Fibroblast of the aortic adventitia (primary cell): ENCODE measurements at places on chromosomes 11 and 22. TPM values are rescaled to one million over a fixed set of nuclear protein-coding genes. Genes with fewer than 3 reads are reported as not detected.

DNA sequence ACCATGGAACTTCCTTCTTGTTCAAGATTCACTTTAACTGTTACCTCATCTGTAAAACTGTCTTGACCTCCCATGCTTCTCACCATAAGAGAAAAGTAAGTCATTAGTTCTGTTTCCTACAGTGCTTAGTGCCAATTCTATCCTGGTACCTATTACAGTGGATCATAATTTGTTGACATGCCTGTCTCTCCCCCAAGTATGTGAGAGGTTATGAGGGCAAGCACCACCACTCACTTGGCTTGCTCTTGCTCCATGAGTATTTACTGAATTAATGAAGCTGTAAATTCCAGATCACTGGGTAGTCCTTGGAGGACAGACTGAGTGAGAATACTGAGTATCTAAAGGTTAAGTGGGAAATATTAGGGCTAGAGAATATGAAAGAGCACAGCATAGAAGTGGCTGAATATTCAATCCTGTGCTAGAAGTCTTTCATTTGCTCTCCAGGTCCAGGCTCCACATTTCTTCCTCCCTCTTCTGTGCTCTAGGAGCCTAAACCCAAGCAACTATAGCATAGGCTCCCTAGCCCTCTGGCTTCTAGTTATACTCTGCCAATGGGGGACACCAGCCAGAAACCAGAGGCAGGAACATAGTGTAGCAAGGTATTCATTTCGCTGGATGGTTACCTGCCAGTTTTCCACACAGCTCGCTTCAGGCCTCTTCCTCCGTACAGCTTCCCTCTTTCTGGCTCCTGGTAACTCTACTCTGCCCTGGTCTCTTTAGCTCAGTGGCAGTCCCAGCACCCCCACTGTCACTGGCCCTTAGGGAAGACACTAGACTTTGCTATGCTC, 118.2 kb upstream of the SLC5A12 start:
- no peak for DNase-seq

Gene SNX15
- 11.1 and 17.4 TPM in 2 replicates for total RNA-seq

GRCh38 chr11:132080127-132080526, 709.7 kb downstream of the NTM start:
- no peak for DNase-seq

DNA sequence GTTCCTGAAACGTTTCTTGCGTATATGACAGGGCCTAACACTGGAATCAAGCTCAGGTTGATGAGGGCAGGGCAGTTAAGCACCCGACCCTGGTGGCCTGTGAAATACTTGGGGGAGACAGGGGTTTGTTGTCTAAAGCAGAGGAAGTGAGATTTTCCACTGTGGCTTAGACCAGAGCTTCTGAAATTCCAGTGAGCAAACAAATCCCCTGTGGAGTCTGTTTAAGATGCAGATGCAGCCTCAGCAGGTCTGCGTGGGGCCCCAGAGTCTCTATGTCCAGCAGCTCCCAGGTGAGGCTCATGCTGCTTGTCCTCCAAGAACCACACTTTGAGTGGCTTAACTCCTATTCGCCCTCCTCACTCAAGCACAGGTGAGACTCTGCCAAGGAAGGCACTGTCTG, 39.1 kb upstream of the PRAME start:
- DNase-seq, result no peak

DNA sequence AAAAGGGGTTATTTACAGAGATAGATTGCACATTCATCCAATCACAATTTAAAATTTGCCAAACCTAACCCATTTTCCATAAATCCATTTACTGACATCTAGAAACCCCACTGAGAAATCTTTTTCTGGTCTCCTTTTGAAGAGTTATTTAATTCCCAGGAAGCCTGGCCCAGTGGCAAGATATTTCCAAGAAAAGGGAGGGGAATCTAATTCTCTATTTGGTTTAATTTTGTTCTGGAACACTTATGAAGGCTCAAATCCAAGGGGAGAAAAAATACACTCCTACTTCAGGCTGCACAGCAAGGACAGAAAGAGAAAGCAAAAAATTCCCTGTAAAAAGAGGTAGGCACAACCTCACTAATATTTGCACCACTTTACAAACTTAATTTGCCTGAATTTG, 88.2 kb upstream of the LDLRAD3 start:
- no peak for DNase-seq

DNA sequence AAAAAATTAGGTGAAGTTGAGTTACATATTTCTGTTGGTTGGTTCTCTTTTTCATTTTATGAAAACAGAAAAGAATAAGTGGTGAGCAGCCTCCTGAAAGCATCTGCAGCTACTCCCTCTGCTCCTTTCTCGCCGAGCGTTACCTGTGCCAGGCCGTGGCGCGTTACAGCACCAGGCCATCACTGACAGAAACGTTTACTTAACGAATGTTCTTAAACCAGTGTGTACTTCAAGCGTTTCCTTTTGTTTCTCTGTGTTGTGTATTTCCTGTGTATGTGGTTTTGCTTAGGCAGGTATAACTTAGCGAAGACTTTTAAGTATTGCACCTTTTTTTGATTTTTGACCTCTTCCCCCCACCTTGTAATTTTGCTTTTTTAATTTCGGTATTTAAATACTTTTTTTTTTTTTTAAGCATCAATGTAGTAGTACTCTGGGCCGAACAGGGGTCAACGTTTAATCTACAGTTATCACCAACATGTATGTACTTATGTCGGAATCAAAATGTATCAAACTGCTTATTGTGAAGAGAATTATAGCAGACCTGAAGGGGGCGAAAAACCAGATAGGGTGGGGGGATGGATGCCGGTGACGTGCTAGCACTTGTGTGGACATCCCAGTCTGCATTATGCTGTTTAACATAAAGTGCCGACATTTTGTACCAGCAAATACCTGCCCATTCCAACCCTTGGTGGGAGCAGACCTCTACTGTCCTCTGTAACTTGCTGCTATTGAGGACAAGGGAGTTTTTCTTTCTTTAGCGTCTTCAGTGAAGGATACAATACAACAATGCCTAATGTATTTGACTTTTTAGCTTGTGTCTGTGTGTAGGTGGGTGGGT, 21.6 kb upstream of the ADSL start:
- no peak for DNase-seq

DNA sequence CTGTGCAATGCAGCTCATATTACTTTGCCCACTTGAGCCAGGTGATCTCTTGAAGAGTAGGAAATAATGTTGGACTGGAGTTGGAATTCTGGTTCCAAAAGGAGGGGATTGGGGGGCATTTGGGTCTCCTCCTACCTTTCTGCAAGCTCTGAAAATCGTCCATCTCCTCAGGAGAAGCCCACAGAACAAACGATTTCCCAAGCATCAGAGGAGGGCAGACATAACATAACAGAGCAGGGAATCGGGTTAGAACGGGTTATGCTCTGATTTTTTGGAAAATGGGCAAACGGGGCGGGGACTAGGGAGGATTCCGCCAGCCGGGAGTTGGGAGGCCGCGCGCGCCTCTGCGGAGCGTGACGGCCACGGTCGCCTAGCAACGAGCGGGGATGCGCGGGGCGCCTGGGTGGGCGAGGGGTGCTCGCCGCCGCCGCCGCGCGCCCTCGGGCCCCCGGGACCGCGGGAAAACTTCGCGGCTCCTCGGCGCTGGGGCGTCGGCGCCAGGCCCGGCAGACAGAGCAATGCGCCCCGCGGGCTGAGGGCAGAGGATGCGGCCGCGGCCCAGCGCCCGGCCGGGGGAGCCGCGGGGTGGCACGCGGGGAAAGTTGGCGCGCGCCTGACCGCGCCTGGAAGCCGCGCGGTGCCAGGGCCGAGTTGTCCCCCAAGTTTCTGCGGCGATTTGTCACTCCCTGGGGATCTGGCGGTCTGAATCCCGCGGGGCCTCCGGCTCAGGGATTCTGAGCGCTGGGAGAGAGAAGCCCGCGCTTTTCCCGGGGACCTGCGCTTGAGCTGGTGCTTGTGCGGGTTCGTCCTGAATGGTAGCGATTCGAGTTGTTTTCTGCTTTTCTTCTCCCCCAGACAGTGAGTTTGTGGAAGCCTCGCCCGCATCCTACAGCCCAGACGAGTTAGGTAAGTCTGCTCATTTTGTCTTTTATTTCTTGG, 27.8 kb upstream of the AMOTL1 start:
- DNase-seq, result no peak

- no peak for DNase-seq
Observed at GRCh38 chr22:46480396-46480795, 57.0 kb downstream of the CELSR1 start.

Gene OR6T1
- not detected in 2 replicates for total RNA-seq

Gene CBLIF
- total RNA-seq, result not detected in 2 replicates

Gene BCR
- 37.3 and 94.3 TPM in 2 replicates for total RNA-seq

DNA sequence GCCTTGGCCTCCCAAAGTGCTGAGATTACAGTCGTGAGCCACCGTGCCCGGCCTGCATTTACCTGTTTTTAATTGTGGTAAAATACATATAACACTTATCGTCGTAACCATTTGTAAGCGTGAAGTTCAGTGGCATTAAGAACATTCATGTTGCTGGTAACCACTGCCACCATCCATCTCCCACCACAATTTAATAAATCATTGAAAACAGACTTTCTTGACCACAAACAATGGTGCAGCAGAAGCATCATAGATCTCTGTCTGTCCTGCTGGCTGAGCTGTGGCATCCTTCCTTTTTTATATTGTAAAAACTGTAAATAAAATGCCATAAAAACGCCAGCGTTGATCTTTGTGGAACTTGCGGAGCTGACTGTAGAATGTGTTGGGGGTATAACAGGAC, 24.3 kb downstream of the LRP5 start:
- no peak for DNase-seq

DNA sequence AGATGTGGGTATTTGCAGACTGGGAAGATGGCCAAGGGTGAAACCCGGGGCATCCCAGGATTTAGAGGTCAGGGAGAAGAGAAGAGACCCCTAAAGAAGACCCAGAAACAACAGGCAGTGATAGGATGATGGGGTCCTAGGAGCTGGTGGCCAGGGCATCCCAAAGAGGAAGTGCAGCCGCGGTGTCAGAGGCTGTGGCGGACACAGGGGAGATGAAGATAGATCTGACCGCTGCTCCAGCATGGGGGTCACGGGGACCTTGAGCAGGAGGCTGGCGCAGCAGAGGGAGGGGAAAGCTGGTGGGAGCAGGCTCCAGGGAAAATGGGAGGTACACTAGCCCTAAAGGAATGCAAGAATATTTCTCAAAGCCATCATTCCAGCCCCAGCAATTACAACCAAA, 47.3 kb downstream of the CTTN start:
- no peak for DNase-seq

Gene CARD18
- not detected in 2 replicates for total RNA-seq

- DNase-seq, result peak; percentile 57
Observed at GRCh38 chr11:6667733-6668374, 12.2 kb upstream of the DCHS1 start.

GRCh38 chr11:122743949-122744348, 88.4 kb downstream of the UBASH3B start:
- DNase-seq, result no peak
